Ammon's horn (tissue), 1 donor: ENCODE measurements at places on chromosomes 5 and 9.

- DNase-seq = no peak
Observed at GRCh38 chr5:9513827-9514226, 32.0 kb downstream of the SEMA5A start.

DNA sequence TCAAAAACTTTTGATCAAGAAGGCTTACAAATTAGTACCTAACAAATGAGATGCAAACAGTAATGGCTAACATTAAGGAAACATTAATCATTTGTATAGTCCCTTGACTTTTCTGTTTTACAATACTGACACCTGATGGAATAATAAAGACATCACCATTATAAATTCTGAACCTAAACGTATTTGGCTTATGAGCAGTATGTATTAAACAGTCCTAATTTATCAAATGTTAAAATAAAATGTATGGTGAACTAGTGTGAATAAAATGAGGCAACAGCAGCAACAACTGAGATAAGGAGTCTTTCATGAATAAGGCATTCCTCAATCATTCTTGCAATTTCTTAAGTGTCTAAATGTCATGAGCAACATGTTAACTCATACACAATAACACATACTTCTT, 6.0 kb downstream of the PUM3 start:
- no peak for DNase-seq

DNA sequence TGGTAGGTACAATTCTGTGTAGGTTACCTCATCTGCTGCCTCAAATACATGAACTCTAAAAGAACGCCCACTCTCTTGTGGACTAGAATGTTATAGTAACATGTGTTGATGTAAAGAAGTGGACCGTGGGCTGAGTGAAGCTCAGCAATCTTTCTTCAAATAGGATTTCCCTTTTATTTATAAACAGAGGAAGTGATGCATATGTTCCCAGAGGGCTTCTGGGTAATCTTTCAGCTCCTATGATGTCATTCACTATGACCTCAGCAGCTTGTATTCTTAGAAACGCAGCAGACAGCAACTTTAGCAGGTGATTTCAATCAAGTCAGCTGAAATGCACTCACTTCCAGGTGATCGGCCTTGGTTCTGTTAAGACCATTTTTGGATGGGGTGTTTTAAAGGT, 14.4 kb downstream of the F2RL2 start:
- no peak for DNase-seq

DNA sequence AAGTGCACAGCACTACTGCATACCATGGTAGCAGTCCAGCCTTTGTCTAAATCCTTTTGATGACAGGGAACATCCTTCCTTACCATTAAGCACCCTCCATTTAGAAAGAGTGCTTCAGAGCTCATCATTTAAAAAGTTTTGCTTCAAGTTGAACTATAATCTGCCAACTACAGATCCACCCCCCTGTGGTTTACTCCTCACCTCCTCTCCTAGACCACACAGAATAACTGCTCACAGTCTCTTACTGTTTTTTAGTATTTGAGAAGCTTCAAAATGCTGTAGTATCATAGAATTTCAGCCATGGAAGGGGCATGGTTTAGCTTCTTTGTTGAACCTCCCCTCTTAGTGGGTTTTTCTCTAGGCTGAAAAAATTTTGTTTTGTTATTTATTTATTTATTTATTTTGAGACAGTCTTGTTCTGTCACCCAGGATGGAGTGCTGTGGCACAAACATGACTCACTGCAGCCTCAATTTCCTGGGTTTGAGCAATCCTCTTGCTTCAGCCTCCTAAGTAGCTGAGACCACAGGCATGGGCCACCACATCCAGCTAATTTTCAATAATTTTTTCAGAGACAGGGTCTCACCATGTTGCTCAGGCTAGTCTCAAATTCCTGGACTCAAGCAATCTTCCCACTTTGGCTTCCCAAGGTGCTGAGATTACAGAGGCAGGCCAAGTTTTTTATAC, 384.3 kb upstream of the RFX3 start:
- no peak for DNase-seq

- peak; percentile 22 for DNase-seq
Observed at GRCh38 chr5:125140855-125141254, 394.4 kb upstream of the ZNF608 start.

DNA sequence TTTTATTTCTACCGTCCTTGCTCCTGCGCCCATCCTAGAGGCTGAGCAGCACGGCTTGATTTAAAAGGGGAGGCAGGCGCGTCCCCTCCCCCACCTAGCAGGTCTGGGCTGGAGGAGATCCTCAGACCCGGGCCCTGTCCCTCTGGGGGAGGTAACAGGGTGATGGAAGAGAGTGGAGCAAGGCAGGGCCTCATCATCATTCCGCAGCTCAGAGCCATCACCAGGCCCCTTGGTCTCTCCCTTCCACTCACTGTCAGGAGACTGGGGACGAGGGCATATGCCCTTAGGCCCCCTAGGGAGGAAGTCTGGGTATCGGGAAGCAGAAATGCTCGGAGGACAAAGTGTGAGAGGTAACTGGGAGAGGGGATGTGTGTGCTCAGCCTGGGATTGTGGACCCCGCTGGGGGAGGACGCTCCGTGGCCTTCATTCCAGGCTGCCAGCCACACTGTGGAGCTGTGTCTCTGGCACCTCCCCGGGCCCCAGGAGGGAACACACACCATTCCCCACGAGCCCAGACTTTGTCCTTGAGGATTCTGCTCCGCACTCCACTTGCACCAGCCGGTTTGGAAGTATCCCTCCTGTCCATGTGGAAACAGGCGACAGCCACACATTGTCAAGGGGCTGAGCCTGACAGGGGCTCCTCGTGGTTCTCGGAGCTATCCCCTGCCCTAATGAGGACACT, 761 bp downstream of the REEP2 start:
- no peak for DNase-seq

DNA sequence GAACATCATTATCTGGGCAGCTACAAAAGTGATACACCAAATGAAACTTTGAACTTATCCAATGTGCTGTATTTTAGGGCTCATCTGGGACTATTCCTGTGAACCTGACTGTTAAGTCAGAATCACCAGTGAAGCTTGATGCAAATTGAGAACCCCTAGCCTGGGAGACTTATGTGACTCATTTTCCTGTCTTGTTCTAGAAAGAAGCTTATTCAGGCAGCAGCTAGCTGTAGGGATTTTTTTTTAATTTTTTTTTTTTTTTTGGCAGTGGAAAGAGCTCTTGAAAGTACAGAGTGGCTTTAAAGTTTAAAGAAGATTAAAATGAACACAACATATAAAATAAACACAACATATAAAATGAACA, 81.1 kb upstream of the TNFAIP8 start:
- no peak for DNase-seq

GRCh38 chr5:132467287-132467984, 23.1 kb downstream of the IRF1 start:
- DNase-seq = peak; percentile 43

GRCh38 chr5:159826351-159827214, 89.7 kb upstream of the ADRA1B start:
- DNase-seq = no peak

DNA sequence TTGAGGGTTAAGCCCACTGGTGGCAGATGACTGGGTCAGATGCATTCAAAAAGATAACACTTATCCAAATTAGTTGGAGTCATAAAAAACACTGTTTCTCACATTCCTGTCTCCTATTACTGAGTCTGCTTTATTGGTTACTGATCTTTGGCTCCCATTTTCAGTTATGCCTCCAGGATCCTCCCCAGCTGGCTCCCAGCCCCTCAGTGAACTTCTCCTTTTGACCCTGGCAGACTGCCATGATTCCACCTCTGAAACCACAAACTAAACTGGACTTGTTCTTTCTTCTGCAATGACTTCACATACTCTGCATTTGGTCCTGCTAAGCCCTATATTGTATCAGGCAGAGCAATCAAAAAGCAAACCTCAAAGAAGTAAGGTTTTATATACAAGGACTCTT, 860.8 kb upstream of the DMAC1 start:
- DNase-seq = peak; percentile 62

DNA sequence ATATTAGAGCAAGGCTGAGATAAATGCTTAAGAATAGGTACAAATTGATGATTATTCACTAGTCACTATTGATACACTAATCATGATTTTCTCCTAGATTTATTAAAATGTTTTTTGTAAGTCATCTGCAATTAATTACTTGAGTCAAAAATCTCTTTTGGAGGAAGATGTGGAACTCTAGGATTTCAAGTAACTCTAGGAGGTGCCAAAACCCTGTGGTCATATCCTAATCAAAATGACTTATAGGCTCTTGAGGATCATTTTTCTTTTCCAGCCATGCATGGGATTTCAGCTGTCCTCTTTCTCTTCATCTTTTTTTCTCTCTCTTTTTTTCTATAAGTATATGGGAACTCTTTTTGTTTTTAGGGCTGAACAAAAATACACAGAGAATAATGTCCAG, 141.8 kb upstream of the CD180 start:
- no peak for DNase-seq

- DNase-seq = peak; percentile 26
Observed at GRCh38 chr5:135441350-135441831, 5.8 kb downstream of the DCANP1 start.

DNA sequence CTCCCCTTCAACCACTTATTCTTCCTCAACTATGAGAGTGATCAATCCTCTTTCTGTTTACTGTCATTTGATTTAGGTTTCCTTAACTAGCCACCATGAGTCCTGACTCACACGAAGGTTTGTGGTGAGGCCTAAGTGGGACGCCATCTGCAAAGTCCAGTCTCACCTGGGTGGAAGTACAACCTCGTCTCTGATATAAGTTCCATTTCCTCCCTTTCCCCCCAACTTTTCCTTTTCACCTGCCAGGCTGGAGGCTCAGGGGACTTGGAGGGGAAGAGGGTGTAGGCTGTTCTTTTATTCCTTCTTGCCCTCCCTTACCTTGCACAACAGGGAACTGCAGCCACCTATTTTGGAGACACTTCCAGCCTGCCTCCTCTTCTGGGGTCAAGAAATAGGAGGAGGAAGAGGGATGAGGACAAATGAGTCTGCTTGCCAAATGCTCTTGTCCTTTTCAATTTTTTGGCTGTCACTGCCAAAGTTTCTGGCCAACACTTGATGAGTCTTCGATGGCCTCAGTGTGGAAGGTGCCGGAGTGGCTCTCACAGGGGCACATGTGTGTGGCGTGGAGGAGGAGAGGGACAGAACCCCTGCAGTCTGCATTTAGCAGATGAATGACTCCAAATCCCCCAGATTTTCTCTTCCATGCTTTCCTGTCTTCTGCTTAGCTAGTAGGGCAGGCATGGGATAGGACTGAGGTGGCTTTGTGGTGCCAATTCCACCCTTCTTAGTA, 249.6 kb downstream of the NSG2 start:
- DNase-seq = no peak

- no peak for DNase-seq
Observed at GRCh38 chr5:149322518-149322917, 22.8 kb upstream of the GRPEL2 start.

DNA sequence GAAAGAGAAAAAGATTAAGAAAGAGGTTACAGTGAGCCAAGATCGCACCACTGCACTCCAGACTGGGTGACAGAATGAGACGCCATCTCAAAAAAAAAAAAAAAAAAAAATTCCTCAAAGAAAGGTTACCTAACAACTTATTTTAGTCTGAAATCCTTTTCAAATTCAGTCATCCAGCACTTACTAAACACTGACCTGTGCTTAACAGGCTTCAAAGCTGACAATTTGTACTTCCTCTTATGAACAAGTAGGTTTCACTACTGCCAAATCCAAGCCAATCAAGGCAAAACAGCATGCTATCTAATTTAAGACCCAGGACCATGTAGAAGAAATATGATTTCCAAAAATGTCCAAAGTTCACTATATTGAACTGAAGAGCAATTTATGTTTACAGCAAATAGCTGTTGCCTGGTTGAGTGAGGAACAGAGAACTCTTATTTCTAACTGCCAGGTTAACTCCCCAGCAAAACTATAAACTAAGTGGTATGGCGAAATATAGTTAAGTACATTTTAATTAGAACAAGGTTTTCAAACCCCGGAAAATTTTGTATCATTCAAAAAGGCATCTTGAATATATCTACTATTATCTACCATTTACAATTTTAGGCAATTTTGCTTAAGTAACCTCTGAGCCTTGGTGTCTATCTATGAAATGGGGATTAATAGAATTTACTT, 13.4 kb downstream of the PWWP2A start:
- DNase-seq = no peak

DNA sequence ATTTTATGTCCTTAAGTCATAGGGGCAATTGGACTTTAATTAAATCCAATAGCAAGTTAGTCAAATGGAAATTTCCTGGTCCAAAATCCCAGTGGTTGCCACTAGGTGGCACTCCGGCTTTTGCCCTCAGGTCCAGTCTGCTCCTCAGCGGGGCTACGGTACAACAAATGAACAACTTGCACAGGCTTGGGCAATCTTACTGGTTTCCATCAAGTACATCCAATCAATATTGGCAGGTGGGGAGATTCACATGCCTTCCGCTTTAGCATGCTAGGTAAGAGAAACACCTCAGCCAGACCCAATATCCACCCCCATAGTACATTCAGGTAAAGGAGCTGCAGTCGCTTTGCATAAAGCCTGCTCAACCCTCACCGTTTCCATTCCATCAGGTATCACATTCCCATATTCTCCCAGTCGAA, 6.3 kb upstream of the MXD3 start:
- DNase-seq = peak; percentile 82

DNA sequence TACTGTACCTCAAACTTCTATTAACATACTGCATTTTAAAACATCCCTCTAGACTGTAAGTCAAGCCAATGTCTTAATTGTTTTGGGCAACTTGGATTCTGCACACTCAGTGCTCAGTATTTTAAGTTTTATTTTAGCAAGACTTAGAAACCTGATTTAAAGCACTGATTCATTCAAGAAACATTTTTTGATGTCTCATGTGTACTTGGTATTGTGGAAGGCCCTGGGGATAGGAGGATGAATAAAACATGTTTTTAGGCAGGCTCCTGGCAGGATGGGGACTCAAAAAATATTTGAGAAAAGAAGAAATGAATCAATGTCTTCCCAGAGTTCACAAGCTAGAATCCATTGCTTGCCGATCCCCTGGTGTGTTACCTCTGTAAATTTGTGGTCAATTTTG, 334.0 kb upstream of the PUM3 start:
- DNase-seq = no peak

DNA sequence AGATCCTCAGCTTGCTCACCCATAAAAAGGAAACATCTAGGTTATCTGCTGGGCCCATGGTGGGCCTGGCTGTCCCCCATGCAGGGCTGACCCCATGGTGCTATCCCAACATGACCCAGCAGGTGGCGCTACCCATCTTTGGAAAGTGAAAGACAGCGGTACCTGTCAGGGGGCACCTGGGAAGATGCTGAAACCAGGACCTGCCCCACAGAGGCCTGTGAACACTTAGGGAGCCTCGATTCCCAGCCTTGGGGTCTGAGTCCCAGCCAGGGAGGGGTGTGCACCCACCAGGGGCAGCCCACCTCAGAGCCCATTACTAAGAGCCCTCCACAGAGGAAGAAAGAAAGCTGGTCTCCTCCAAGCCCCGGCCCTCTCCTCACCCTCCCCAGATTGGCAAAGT, 46.6 kb upstream of the IPPK start:
- DNase-seq = no peak
